AG09319 (cell line): ENCODE measurements at places on chromosomes 2 and 18.

DNA sequence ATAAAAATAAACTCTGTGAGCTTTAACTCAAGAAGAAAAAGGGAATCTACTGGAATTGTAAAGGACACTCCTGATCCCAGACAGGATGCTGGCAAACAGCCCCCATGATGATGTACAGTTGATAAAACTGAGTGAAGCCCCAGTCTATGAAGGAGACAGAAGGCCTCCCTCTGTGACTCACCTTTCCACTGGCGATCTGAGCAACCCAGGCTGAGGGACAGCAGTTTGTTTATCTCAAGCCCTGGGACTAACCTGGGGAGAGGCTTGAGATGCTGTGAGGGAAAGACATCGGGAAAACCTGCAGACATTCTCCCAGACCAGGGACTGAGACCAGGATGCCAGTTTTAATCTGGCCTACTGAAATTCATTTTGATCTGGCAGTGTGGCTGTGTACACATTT is 104.5 kb upstream of the CDH2 start:
- DNase-seq = no peak

GRCh38 chr2:218448934-218449333 is 30.0 kb downstream of the VIL1 start:
- DNase-seq = no peak

- DNase-seq = no peak
Observed at GRCh38 chr2:25204190-25204838, 35.9 kb upstream of the POMC start.

DNA sequence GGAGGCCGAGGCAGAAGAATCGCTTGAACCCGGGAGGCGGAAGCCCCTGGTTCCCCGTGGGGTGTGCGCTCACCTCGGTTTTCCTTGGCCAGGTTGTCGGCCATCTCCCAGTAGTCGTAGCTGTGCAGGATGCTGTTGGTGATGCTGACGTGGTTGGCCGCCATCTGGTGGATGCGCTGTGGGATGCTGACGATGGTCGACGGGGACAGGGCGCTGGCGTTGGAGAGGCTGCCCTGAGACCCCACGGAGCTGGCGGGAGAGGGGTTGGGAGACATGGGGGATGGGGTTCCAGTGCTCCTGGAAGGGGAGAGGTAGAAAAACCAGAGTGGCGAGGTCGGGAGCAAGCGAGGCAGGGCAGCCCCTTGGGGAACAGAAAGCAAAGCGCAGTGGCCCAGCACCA is 64.4 kb upstream of the REV1 start:
- DNase-seq = no peak

DNA sequence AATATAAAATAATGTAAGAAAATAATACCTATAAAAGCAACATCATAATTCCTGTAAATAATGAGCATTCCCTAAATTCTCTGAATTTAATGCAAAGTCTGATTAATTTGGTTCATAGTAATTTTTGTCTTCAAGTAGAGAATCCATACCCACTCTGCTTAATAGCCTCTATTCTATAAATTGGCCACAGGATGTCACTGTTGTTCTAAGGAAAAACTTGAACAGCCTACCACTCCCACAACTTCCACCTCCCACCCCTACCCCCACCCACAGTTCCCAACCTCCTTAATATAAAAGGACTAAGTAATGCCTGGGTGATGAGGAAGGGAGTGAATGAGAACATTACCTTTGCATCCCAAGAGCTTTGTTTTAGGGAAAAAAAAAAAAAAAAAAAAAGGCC is 27.2 kb upstream of the BBS5 start:
- DNase-seq = peak; percentile 8

GRCh38 chr2:197274937-197275336 is 35.6 kb downstream of the ANKRD44 start:
- no peak for DNase-seq

GRCh38 chr2:190181123-190181669 is 118.7 kb upstream of the MSTN start:
- DNase-seq = no peak

- DNase-seq = no peak
Observed at GRCh38 chr2:134190807-134191203, 63.1 kb upstream of the MGAT5 start.

DNA sequence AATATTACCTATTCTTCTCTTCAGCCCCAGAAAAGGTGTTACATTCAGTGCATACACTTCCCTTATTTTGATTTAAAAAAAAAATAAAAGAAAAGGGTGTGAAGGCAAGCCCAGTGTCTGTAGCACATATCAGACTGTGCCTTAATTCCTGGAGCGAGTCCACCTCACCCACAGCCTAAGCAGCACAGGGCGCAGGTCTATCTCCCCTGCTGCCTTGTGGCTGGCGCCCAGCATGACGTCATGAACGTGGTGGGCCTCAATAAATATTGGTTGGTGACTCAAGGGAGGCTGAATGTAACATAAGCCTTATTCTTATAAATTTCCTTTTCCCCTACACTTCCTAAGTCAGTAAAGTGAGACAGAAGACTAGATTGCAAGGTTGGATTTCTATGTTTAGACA is 26.4 kb downstream of the ST3GAL5 start:
- DNase-seq = no peak

- no peak for DNase-seq
Observed at GRCh38 chr2:43100883-43101662, 125.3 kb downstream of the ZFP36L2 start.

DNA sequence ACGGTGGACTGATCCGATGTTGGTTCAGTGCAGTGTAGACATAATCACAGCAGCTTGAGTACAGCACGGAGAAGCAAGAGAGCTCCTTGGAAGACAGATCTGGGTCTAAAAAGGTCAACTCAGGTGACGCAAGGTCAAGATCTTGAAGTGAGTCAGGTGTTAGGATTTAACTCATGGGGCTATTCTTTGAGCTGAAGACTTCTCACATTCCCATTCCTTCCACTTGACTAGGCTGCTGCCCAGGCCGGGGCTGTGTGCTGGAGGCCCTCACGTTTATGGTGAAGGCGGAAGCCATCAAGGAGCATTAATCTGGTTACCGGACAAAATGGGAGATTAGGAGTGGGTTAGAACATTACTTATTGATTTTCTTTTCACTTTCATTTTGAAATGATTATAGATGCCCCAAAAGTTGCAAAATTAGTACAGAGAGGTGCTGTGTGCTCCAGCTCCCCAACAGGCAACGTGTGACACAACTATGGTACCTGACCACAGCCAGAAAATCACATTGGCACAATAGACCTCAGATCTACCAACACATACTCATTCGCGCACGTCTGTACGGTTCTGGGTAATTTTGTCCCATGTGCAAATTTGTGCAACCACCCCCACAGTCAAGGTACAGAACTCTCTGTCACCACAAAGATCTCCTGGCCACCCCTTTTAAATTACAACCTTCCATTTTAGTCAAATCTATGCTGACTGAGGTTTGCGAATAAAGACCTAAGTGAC is 77.6 kb upstream of the SEC11C start:
- DNase-seq = no peak

- no peak for DNase-seq
Observed at GRCh38 chr2:31937741-31938140, 73.1 kb downstream of the MEMO1 start.

GRCh38 chr2:223995569-223995968 is 38.3 kb downstream of the MRPL44 start:
- DNase-seq = peak; percentile 12

DNA sequence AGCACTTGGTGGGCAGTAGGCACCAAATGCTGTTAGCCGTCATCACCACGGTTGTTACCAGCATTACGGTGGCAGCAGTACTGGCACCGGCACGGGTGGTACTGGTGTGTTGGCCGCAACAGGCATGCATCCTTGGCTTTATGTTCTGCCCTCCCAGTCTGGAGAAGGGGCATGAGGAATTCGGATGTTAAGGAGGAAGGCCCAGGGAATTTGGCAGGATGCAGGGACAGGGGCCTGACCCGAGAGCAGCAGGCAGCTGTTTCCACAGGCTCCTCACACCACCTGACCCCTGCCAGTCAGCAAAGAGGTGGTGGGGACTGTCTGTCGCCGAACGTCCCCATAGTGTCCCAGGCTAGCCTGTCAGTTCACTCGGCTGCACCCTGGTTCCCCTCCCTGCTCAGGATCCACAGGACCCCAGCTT is 79.0 kb downstream of the EDAR start:
- no peak for DNase-seq

DNA sequence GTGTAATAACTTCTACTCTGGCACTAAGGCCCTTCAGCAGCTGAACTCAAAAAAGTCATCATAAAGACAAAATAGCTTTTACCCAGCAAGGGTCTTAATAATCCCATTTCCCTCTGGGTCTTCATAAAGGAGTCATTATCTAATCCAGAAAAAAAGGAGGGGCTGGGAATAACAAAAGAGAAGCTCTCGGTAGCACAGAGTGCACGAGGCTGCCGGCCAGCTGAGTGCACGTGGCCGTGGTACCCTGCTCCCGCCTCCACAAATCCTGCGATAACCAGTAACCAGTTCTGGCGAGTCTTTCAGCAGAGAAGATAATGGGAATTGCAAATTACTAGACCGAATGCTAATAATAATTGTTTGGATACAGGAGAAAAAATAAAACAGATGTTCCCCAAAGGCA is 7.5 kb downstream of the NRP2 start:
- DNase-seq = no peak

DNA sequence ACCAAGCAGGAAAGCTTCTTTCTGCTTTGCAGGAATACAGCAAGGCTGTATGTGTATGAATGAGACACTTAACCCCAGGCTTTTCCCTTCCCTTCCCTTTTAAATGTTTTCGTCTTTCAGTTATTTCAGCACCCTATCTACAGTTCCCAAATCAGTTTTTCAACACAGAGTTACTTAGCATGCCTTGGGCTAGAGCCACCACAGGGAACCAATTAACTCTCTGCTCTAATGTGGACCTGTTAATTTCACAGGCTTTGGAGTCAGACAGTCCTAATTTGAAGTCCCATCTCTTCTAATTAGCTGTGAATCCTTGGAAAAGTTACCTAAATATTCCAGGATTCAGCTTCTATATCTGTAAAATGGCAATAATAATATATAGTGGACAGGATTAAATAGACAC is 89.2 kb upstream of the REG3A start:
- no peak for DNase-seq

GRCh38 chr2:54904836-54905235 is 145.4 kb downstream of the RTN4 start:
- DNase-seq = no peak

GRCh38 chr2:66696374-66696773 is 261.4 kb downstream of the MEIS1 start:
- DNase-seq = no peak

GRCh38 chr2:64653109-64654062 is at the start of gene SERTAD2:
Gene SERTAD2, minus strand, starts transcription at chr2:64653913. Its CDS starts 17,042 bp downstream, at chr2:64636871.
- DNase-seq = peak; percentile 70

DNA sequence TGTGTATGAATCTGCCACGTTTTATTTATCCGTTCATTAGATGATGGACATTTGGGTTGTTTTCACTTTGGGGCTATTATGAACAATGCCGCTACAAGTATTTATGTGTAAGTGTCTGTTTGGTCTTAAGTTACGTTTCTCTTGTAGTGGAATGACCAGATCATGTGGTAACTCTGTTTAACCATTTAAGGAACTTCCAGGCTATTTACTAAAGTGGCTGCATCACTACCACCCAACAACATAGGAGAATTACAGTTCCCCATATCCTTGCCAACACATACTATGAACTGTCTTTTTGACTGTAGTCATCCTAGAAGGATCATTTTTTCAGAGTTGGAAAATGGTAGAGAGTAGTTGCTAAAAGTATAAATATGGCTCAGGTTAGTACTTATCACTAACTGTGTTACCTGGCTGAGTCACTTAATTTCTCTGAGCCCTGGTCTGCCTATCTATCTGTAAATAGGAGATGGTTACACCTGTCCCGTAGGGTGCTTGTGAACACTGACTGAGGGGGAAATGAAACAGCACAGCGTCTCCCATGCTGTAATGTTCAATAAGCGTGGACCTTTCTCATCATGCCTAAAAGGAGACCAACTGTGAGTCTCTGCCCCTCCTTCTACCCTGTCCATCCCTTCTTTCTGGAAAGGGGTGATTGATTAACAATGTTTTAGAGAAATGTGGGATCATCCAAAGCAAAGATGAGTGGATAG is 103.1 kb downstream of the SH3RF3 start:
- DNase-seq = no peak

- no peak for DNase-seq
Observed at GRCh38 chr2:215685238-215685990, 249.5 kb upstream of the FN1 start.

DNA sequence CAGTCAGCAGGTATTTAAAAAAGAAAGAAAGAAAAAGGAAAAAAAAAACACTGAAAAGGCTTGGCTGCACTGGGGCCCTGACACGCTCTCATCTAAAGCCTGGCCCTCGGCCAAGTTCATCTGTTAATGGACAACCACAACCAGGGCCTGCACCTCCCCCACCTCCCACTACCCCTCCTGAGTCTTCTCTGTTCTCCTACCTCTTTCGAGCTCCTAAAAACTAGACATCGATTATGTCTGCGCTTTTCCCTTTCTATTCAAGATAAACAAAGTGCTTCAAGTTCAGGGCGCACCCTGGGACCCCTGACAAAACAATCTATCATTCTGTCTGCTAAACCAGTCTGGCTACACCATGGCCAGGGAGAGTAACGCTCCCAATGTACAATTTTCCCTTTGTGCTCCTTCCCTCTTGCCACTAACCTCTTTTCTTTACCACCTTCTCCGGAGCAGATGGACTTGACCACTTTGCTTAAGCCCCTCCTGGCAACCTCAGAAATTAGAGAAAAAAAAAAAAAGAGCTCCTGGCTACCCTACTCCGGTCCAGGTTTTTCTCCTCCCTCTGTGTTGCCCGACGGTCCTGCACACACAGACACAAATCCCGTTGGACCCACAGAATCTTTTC is 22.7 kb downstream of the BCL11A start:
- no peak for DNase-seq

DNA sequence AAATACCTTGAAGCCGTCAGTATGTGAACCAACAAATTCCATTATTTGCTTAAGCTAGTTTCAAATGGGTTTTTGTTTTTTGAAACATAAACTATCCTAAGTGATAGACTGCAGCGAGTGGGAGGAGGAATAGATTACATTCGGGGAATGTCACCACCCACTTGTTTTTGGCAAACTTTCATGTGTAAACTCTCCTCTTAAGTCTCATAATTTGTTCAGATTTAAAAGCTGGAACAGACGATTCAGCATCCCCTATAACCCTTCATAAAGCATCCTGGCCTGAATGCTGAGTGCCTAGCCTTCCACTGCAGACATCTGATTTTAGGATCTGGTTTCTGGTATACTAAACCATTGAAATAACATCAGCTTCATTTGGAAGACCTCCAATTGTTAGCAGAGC is 51.0 kb downstream of the CPO start:
- DNase-seq = no peak

DNA sequence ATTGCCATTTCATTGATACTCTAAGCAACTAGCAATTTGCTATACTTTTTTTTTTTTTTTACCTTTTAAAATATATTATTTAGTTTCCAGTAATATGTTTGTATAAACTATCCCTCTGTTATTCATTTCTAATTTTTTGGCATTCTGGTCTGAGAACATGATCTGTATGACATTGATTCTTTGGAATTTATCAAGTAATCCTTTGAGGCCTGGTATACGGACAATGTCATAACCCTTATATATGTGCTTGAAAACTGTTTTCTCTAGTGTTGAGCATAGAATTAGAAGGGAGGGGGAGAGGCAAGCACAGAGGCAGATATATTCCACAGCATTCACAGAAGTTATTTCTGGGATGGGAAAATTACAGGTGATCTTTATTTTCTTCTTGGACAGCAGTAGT is 48.2 kb upstream of the POLE4 start:
- DNase-seq = no peak

GRCh38 chr2:178783889-178784288 is 23.3 kb downstream of the TTN start:
- no peak for DNase-seq

- DNase-seq = no peak
Observed at GRCh38 chr2:207051385-207051965, 112.2 kb downstream of the CPO start.
